NCI-H1048 (cell line): ENCODE measurements at places on chromosomes 7 and 10.

GRCh38 chr7:143418681-143419458, 10.2 kb upstream of the EPHA1 start:
- DNase-seq, result no peak

DNA sequence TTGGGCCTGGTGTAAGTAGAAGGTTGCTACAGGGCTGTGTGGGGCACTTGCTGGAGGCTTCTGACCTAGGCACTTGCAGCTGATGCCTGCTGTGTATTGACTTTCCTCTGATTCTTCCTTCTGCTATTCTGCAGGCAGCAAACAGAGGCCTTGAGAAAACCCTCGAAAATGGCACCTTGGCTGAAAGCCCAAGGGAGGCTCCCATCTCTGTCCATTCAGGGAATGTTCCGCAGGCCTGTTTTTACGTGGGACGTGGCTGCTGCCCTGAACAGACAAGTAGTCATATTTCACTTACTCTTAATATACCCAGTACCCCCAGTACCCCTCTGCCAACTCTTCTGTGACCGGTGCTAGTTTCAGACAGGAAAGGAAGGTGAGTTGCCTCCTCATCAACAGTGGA, 664.7 kb downstream of the INHBA start:
- DNase-seq, result no peak

DNA sequence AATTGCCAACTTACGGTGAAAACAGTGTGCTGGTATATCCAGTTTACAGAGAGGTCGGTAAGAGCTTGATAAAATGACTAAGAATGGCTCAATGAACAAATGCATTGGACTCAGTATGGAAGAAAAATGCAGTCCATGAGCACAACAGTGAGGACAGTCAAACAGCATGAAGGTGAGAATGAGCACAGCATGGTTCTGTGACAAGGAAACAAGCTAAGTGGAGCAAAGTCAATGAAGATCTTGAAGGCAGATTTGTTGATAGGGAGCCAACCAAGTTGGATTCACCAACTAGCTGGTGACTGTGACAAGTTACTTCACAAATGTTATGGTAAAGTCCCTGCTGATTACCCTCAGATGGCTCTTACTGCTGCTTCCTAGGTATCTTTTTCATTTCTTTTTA, 75.9 kb downstream of the SHOC2 start:
- DNase-seq, result no peak

DNA sequence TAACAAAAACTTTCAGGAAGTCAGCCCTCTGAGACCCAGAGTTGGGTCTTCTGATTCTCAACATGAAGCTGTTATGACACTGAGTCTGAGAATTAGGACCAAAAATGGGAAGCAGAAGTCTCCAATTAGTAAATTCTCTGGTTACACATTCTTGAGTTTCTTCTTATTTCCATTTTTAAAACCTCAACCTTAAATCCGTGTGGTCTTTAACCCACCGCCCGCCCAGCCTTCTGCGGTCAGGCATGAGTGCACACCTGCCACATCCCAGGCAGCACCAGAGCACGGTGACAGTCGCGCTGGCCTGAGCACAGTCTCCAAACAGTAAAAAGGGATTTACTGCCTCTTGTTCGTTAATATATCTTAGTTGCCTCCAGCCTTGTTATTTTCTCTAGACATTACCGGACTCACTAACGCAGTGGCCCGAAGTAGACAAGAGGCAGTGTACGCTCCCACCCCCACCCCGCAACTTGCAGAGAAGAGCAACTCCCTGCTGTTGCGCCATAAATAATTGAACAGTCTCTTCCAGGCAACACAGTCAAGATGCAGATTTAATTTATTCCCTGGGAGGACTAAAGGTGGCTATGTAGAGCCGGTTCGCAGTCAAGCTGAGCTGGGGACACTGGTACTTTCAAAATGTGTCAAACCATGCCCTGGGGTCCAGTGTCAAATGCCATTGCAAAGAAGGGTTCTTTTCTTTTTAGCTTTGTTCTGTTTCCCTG, 147.0 kb upstream of the CELF2 start:
- no peak for DNase-seq

- no peak for DNase-seq
These were observed 48.6 kb upstream of the KIF5B start for GRCh38 chr10:32104622-32105509.

DNA sequence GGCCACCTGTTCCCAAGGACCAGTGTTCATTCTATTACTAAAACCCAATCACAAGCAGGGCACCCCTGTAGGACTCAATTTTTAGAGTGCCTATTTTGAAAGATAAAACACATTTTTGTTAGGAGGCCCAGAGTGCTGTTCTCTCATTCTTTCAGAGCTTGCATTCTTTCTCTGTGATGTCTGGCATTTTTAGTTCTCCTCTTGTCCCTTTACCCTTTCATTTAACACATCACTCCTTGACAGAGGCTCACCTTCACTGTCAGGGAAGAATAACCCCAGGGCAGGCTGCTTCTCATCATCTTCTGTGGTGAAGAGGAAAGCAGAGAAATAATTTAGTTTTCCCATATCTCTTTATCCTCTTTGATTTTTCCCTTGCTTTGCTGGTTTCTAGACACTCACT, 73.9 kb downstream of the CHRM2 start:
- no peak for DNase-seq

DNA sequence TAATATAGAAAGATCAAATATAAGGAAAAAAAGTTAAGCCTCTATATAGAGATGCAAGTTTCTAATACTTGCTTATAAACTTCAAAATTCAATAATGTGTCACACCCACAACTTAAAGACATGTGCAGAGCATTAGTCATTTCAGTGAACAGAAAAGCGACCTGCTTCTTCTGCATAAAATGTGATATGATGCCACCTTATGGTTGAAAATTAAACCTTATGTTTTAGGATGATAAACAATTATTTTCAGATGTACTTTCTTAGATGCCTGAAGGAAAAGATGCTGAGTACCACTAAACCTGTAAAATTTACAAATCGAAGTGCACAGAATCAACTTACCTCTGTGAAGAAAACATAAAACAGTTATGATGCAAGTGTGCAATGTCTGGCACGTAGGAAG, 96.0 kb downstream of the MTERF1 start:
- no peak for DNase-seq

- DNase-seq, result no peak
These were observed 5.0 kb downstream of the HBP1 start for GRCh38 chr7:107173691-107174406.

DNA sequence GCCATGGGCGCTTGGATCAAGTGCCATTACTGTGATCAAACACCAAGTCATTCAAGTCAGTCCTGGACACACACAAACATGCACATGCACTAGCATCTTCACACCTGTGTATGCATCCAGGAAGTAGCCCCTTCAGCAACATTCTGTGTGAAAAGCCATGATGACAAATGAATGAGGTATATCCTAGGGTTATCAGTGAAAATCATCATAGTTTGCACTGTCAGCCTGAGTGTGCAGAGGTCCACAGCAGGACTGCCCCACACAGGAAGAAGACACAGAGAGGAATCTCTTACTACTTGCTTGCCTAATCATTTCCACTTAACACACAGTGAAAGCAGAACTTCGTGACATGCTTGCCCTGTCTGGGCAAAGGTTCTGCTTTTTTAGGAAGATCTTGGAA, 184.0 kb upstream of the ADO start:
- no peak for DNase-seq

DNA sequence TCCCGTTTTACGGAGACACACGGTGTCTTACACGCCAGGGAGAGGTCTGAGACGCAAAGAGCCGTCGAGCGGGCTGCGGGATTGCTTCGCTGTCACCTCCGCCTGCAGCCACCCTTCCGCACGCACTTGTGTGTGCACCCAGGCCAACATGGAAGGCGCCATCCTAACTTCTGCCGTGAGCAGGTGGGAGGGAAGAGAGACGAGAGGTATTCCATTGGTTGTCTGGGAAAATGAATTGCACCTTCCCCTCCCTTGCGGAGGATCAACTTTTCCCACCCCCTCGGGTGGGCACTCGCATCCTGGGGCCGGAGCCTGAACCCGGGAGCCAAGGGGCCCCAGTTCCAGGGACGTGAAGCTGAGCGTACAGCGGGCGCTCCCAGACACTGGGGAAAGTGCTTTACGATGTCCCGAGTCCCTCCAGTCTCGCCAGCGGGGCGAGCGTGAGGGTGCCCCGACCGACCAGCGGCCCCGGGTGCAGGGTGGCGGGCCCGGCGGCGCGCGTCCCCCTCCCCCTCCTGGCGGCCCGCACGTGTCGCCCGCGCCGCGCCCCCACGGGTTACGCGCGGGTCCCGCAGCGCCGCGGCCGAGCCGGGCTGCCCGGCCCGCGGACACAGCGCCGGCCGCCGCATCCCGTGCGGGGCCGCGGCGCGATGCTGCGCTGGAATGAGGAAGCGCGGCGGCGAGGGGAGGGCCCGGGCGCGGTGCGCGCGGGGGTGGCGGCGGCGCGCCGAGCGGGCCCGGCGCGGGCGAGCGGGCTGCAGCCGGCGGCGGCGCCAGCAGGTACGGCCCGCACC, 984 bp upstream of the IKZF1 start:
- no peak for DNase-seq

GRCh38 chr10:76112826-76113150, 681.4 kb downstream of the LRMDA start:
- no peak for DNase-seq
